NCI-H226 (cell line): ENCODE measurements at places on chromosomes 7 and 10.

GRCh38 chr7:159094919-159095915, 49.5 kb downstream of the VIPR2 start:
- no peak for DNase-seq

- DNase-seq = no peak
Measured at GRCh38 chr7:24769014-24769830, 12.0 kb upstream of the GSDME start.

- DNase-seq = no peak
Measured at GRCh38 chr10:96768136-96768535, 47.8 kb upstream of the PIK3AP1 start.

GRCh38 chr10:14547816-14548215, 217.1 kb upstream of the FRMD4A start:
- no peak for DNase-seq

GRCh38 chr7:135180122-135180521, 9.6 kb upstream of the CYREN start:
- no peak for DNase-seq

GRCh38 chr7:141685285-141686023, 16.5 kb downstream of the DENND11 start:
- DNase-seq = no peak

DNA sequence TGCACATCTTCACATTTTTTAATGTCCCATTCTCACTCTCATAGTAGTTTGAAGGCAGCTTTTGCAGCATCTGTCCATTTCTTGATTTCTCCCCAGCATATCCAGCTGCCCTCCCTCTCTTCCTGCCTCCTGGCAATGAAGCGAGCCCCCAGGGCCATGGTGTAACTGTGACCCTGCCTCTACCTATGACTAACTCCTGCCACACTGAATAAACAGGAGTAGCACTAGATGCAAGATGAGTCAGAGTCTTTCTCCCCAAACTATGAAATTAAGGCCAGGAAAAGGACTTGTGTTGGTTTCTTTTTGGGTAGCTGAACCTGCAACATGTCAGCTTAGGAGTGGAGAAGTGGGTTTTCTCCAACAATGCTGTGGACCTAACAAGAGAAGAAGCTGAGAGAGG, 329.0 kb downstream of the RNLS start:
- DNase-seq = peak; percentile 74
